ENCODE measurements at places on chromosomes 3 and 15. TPM values are rescaled to one million over a fixed set of nuclear protein-coding genes. Genes with fewer than 3 reads are reported as not detected.

The CKMT1A gene
- 0.36 TPM for total RNA-seq

The ZNF860 gene
- 0.89 TPM for total RNA-seq

The PIERCE2 gene
- total RNA-seq, result 0.85 TPM

The NT5DC2 gene
- total RNA-seq, result 78.3 TPM

The KBTBD8 gene
- 2.9 TPM for total RNA-seq

The SLC28A1 gene
- total RNA-seq, result 0.45 TPM

DNA sequence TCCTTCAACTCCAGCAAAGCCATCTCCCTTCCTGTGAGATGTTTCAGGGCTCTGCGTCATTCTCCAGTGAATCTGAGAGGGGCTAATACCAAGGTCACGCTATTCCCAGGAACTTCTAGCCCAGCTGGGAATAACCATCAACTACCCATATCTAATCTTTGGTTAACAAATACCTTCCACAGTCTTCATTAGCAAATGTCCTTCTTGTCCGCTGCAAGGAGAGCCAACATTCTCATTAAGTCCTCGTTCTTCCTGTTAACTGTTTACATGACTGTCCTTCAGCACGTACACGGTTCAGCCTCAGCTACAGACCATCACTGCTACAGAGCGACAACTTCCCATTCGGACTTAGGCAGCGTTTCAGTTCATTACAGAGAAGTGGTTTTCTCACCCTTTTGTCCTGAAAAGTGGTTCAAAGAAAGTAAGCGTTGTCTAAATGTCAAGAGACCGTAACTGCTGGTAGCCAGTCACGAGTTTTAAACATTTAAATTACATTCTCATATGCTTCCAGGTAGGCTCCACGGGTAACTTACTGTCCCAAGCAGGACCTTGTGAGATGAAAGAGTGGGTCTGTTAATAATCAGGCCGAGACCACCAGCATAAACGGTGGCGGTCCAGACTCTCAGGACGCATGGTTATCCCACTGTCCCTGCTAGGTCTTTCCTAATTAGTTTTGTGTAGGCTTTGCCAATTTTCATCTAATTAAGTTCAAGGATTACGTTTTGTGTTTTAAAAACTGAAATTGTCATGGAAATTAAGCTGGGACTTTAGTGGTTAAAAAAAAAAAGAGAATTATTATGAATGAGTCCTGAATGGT lies 63.8 kb downstream of the CHSY1 start:
- no peak for DNase-seq

DNA sequence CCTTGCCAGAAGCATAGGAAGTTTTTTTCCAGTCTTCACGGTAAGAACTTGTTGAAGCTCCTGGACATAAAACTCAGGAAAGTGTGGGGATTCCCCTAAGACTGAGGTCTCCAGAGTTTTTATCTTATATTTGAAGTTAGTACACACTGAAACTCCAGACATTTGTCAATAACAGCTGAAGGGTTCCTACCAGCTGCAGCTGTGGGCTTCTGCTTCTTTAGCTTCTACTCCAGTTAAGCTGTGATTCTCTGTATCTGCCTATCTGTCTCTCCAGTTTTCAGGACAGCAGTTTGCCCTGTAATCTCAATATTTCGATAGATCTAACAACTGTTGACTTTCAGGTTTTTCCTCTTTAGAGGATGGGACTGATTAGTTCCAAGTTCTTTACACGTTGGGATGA lies 966.0 kb upstream of the SEMA6D start:
- no peak for DNase-seq

GRCh38 chr15:27272427-27272826 lies 301.4 kb downstream of the GABRG3 start:
- no peak for DNase-seq

DNA sequence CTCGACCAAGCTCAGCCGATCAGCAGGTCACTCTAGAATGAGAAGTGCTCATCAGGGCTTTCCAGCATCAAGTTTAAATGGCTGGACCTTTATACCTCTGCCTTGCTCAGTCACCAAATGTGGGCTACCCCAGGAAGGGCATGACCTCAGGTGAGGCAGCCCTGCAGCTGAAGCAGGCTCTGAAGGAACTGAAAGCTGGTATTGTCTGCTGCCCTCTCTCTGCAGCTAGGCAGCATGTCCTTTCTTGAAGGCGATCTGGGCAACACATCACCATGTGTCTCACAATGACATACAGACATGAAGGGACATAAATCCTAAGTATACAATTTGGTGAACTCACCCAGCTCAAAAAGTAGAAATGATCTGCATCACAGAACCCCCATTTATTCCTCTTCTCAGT lies 38.7 kb upstream of the ARID3B start:
- DNase-seq, result no peak

DNA sequence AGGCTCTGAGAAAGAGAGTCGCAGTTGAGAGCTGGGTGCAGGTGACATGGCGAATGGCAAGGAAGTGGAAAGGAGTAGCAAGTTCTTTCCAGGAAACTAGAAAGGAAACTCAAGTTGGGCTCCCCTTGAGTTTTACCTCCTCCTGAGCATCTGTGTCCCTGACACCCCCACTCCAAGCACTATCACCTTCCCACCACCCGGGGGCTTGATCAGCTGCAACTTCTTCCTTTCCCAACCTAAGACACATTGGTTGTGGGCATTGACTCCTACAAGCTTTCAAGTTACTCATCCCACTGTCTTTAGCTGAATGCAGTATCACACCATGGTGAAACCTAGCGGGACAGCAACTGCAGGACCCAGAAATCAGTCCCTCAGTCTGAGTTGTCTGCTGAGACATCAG lies 256.6 kb upstream of the NR2F2 start:
- no peak for DNase-seq

DNA sequence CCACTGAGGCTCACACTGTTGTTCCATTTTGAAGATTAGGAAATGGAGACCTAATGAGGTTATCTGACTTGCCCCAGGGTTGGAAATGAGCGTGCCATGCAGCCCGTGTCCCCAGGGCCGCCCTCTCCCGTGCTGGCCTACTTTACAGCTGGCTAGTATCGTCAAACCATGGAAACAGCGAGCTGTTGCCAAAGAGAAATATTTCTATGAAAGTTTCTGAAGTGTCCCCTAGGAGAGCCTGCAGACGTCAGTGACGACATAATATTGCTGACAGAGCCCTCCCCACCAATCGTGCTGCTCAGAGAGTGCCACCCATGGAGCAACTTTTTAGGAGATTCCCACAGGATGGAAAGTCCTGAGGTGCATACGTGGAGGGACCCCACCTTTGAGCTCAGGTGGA lies 11.2 kb upstream of the FAM174B start:
- no peak for DNase-seq

DNA sequence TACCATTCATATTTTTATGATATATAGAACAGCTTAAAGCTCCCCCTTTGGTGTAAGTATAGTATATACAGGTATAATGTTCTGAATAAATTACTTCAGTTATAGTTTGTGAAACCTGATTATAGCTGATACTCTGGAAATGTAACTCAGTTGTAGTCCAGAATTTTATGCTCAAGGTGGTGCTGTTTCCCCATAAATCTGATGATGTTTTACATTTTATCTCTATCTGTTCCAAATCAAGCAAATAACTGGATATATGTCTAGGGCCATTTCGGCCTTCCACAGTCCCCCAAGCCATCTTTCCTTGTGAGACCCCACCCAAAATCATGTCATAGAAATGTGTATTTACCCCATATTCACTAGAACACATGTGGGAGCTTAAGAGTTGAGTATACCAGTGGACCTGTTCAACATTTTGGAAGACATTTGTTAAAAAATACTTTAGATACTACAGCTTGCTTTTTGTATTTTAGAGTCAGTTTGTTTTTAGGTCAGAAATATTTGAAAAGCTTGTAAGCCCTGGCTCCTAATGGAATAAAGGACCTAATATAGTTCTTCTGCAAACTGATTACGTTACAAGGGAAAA lies 107.1 kb downstream of the ATG7 start:
- DNase-seq, result no peak

GRCh38 chr3:41267975-41268640 lies 68.8 kb downstream of the CTNNB1 start:
- DNase-seq, result no peak

GRCh38 chr15:80856400-80856799 lies 77.2 kb downstream of the CEMIP start:
- no peak for DNase-seq

- no peak for DNase-seq
These were observed 21.2 kb downstream of the PXK start for GRCh38 chr3:58353722-58354553.

DNA sequence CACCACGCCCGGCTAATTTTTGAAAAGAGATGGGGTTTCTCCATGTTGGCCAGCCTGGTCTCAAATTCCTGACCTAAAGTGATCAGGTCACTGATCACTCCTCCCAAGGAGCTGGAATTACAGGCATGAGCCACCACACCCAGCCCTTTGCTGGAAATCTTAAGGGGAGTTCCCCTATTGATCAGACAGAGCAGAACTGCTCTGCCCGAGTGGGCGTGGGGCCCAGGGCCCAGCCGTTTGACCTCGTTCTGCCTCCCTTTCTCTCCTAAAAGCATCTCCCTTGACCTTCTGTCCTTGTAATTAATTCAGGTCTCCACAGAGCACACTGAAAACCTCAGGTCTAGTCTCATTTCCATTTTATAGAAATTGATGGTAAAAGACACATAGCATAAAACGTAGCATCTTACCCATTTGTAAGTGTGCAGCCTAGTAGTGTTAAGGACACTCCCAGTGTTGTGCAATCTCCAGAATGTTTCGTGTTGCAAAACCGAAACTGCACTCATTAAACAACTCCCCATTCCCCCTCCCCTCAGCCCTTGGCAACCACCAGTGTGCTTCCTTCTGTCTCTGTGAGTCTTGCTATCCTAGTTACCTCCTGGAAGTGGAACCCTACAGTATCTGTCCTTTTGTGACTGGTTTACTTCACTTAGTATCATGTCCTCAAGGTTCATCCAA lies 89.3 kb downstream of the SLCO3A1 start:
- peak; percentile 85 for DNase-seq

DNA sequence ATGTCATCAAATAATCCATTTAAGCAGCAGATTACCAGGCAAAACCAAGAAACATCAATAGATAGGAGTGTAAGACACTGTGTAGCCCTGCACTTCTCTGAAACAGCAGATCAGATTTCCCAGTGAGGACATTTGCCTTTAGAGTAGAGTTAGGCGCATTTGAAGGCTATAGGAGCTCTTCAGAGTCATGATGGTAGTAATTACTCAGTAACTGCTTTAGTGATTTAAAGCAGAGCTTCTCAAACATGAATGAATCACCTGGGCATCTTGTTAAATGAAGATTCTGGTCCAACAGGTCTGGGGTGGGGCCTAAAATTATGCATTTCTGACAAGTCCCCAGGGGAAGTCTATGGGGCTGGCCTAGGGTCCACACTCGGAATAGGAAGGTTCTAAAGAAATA lies 36.9 kb downstream of the THRB start:
- DNase-seq, result no peak

GRCh38 chr15:63370764-63371163 lies 10.9 kb downstream of the CA12 start:
- DNase-seq, result peak; percentile 2

DNA sequence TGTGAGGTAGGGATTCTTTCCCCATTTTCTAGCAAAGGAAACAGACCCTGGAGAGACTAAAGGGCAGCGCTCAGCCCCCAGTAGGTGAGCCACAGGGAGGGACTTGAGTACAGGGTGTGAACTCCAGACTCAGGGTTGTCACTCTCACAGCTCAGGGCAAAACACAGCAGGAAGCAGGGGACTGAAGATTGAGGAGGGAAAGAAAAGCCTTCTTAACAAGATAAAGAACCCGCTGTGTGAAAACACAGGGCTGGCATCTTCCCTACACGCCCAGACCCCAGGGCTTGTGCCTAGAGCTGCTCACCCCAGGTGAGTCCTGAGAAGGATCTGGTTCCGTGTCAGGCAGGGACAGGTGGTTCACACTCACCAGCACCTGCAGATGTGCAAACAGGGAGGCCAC lies 59.6 kb downstream of the ABTB1 start:
- no peak for DNase-seq

DNA sequence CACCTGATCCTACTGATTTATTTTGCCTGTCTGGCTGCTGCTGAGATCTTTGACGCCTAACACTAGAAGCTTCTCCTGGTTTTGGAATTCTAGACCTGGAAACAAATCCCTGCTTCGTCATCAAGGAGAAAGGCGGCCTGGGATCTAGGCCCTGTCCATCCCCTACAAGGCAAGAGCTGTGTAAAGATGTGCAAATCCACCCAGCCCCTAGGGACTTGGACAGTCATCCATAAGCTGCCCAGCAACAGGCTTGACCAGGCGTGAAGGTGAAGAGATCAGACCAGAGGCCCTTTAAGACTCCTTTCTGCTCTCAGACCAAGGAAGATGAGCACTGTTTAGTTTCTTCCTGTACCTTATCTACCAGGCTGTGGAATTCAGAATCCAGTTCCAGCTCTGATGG lies 32.2 kb downstream of the SLC41A3 start:
- DNase-seq, result no peak

DNA sequence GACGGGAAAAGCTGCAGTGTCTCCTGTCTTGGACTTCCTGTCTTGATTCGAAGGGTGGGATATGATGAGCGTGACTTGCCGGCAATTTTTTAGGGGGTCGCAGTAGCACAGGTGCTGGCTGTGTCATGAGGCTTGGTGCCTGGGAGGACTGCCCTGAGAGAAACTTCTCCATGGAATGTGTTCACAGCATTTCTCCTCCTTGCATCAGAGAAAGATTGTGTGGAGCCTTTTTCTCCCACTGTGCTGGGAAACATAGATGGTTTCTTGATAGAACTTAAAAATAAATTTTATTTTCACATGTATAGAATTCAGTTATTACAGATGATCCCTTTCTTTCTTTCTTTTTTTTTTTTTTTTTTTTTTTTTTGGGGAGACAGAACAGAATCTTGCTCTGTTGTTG lies 121.4 kb downstream of the KLHL25 start:
- no peak for DNase-seq

- DNase-seq, result no peak
These were observed 1082.6 kb upstream of the EPHA6 start for GRCh38 chr3:95731753-95732152.

Measured in sciatic nerve (tissue), 2 donors.